Stimulated activated CD4-positive, alpha-beta T cell treated with anti-CD3 and anti-CD28 coated beads, Interleukin-12 subunit alpha, Interleukin-12 subunit beta, amount 100 ng/mL, for 24 hours (primary cell): ENCODE measurements at places on chromosomes 13 and 19.

DNA sequence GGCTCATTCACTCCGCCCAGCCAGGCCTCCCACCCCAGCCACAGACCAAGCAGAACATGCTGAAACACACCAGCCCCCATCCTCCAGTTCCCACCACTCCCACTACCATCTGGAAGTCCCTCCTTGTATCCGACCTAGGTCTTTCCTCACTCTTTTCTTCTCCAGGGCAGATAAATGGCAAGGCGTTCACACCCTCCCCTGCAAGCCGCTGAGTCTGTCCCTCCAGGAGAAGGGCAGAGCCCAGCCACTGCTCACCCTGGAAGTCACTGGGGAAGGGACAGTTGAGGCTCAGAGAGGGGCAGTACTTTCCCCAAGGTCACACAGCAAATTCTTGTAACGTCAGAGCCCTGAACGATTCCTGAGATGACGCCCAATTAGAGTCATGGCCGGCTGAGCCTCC lies 45.5 kb upstream of the NFIC start:
- DNase-seq, result no peak

GRCh38 chr13:76965759-76966421 lies 17.6 kb downstream of the ACOD1 start:
- no peak for DNase-seq

GRCh38 chr13:20105161-20105689 lies 55.6 kb downstream of the GJA3 start:
- no peak for DNase-seq

- DNase-seq, result no peak
Measured at GRCh38 chr13:84466461-84466860, 584.2 kb upstream of the SLITRK1 start.

DNA sequence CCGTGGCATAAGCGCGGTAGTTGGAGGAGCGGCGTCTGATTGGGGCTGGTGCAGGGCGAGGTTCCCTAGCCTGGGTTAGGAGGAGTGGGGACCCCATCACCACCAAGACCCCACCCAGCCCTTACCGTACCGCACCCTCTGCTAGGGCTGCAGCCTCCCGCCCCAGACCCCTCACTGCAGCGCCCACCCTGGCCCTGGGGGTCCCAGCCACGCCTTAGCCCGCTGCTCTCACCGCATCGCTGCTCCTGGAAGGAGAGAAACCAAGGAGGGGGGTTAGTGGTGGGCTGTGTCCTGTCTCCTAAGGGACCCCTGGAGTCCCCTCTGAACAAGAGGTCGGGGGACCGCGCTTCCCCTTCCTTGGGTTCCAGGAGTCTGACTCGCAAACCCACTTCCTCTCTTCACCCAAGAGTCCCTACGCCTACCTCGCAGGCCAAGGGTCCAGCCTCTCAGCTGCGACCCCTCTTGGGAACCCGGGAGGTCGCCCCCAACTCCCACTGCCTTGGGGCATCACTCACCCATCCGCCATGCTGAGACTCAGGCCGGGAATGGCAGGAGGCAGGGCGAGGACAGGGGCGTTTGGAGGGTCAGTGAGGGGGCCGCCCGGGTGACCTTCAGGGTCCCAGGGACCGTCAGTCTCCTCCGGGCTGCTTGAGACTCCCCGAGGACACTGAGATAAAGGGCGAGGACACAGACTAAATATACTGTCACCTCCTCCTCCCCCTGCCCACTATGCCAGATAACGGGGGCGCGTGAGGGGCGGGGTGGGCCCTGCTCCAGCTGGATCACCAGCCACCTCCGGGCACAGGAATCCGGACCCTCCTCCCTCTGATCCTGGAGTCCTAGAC lies at the start of gene TNNI3:
Gene TNNI3 (minus strand): TSS at position 669 of the 845 bp plus-strand sequence. CDS start 143 bp downstream, at position 526.
- DNase-seq, result no peak

DNA sequence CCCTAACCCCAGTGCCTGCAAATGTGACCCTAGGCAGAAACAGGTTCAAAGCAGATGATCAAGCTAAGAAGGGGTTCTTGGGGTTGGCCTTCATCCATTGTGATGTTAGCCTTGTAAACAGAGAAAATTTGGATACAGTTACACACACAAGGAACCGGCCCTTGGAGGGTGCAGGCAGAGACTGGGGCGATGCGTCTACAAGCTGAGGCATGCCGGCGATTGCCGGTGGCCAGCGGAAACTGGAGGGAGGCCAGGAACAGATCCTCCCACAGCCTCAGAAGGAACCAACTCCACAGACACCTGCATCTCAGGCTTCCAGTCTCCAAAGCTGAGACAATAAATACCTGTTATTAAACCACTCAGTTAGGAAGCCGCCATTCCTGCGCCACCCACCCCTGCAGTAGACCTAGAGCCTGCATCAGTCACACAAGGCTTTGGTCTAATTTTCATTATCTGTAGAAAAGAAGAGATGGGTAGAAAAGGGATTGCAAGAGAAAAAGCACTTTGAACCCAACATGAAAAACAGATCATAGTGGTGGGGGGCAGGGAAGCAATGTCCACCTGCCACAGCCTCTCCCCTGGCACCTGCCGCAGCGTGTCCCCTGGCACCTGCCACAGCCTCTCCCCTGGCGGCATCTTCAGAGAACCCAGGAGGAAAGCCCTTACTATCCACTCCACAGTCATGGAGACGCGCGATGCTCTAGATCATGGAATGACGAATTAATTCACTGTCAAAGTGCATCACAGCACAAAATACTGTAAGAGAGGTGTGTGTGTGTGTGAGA lies 119.7 kb upstream of the SOX1 start:
- no peak for DNase-seq

GRCh38 chr13:107824635-107825034 lies 390.7 kb downstream of the LIG4 start:
- no peak for DNase-seq

- DNase-seq, result no peak
Measured at GRCh38 chr13:46665633-46666482, 112.9 kb downstream of the LRCH1 start.

DNA sequence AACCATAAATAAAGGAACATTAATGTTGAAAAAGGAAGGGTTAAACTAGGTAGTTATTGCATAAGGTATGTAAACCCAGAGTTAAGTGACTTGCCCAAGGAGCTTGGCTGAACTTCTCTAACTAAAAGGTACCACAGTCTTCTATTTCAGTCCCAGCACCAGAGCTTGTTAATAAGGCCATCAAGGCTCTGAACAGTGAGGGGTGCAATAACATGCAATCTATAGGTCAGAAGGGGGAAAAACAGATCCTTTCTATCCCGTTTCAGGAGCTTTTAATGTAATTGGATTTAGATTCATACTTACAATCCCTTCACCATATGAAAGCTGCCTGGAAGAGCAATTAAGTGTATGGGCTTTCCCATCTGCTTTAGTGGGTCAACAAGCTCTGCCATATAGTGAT lies 441.5 kb upstream of the SPRY2 start:
- no peak for DNase-seq

DNA sequence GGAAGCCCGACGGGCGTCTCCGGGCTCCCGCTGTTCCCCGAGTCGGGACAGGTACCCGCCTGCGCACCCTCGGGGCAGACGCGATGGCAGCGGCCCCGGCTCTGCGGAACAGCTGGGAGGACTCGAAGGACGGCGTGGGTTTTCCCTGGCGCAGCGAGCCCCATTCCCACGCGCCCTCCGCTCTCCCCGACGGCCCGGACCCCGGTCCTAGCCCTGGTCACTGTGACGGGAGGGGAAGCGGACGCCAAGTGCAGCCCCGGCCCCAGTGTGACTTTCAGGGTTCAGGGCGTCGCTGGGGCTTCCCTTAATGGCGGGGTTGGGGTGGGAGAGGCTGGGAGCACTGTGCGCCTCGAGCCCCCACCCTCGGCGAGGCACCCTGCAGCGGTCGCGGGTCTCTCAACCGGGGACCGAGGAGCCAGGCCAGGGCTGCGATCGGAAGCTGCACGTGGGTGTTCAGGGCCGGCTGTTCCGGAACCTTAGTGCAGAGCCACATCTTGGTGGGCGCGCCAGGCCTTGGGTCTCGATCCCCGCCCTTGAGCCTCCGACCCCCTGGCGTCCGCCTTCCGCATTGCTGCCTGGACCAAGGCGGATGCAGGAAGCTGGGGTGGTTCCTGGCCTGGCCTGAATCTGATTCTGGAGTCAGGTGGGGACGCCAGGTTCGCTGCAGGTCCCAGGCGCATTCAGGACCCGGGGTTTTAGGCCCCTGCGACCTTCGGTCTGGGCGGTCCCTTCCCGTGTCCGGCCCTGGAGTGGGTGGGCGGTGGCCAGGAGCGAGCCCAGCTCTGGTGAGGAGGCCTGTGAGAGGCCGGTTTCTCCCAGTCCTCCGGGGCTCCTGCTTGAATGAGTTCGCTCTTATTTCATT lies 3.5 kb downstream of the LGALS7B start:
- peak; percentile 15 for DNase-seq

DNA sequence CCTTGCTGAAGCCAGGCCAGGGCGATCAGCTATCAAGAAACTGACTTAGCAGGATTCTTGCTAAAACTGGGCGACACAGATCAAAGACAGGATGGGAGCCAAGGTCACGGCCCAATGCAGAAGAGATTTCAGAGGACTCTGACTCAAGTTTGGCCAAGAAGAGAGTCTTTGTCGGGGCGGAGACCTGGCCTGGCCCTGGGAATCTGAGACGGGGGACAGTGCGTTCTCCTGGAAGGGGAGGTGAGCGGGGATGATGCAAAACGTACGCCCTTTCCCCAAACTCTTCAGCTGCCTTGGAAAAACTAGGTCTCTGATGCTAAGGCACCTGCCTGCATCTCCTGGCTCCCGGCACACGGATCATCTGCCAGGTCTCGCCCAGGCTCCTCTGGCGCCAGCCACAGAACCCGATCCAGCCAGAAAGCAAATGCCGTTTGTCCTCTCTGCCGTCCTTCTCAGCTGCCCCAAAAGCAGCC lies 9.8 kb downstream of the MVB12A start:
- no peak for DNase-seq

GRCh38 chr13:71751073-71751472 lies 115.9 kb downstream of the DACH1 start:
- DNase-seq, result no peak

- DNase-seq, result no peak
Measured at GRCh38 chr19:49125025-49125731, 5.8 kb downstream of the PPFIA3 start.

DNA sequence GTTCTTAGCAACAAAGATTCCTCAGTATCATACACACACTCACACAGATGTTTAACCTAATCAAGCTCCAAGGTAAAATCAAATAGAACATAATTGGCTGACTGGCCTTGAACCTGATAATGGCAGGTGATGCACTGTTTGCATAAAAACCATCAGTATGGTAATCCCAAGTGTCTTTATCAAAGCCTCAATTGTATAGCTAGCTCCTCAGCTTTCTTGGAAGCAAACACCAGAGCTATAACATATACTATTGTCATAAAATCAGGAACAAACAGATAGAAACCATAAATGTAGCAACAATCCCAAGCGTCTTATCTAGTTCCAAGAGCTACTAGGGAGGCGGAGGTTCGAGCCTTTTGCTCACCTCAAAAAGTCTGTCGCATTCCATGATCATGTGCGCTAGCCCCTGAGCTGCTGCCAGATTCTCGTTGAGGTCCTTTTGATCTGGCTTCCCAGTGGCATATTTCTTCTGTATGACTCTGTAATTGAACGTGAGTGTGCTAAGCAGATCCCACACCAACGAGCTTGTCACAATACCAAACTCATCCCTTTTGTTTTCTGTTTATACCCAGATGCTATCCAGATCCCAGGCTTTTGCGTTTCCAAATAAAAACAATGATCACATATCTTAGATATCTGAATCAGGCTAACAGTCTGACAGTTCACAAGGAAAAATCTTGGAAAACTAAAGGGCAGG lies 95.3 kb downstream of the KL start:
- DNase-seq, result no peak

DNA sequence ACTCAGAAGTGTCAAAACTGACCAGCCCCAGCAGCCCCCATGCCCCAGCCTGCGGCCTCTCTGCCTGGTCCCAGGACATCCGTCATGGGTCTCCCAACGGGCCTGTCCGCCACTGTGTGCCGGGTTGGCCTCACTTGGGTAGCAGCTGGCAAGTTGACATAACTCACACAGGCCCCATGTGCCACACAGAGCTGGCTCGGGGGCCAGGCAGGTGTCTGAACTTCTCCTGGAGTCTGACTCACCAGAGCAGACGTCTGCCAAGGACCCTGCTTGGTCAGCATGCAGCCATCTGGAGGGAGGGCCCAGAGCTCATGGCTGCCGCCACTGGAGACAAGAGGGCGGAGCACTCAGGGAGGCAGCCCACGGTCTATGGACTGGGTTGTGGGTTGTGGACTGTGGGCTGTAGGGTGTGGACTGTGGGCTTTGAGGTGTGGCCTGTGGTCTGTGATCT lies 32.0 kb upstream of the TMEM255B start:
- DNase-seq, result no peak

- DNase-seq, result no peak
Measured at GRCh38 chr19:58569191-58569942, 3.8 kb downstream of the MZF1 start.
